ENCODE measurements at places on chromosomes 16 and 17.

- DNase-seq, result no peak
These were observed 28.2 kb downstream of the ZNF652 start for GRCh38 chr17:49333804-49334203.

DNA sequence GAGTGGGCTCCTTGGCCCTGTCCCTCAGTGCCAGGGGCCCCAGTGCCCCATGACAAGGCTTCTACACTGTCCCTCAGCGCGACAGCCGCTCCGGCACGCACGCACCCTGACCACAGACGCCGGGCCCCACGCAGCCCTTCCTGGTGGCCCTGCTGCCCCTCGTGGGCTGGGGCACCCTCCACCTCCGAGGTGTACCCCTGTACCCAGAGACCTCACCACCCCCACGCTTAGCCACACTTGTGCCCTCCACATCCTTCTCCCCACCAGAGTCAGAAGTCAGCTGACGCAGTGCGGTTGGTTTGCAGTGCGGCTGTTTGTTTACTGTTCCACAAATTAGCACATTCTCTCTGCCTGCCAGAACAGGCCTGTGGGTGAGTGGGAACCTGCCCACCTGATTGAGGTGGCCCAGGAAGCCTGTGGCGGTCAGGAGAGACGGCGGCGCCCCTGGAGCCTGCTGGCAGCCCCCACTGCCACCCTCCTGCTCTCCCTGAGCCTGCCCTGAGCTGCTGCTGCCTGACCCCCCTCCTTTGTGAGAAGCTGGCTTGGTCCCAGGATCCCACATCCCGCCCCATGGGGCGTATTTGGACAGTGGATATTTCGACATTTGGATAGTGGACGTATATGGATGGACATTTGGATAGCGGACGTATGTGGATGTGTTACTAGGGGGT lies 38.0 kb upstream of the CDH15 start:
- no peak for DNase-seq

GRCh38 chr17:29357821-29358232 lies 32.3 kb upstream of the TAOK1 start:
- no peak for DNase-seq

DNA sequence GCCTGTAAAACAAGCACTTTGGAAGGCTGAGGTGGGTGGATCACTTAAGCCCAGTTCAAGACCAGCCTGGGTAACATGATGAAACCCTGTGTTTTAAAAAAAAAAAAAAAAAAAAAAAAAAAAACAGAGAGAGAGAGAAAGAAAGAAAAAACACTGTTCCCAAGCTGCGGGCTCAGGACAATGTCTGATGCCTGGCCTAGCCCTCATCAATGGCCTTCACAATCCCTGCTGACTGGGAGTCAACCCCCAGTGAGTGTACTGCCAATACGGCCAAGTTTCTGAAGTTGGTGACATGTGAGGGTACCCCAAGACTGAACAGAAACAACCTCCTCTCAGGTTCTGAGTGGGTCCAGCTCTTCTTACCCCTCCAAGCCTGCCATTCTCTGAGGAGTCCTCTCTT lies 116.5 kb downstream of the ZNF778 start:
- no peak for DNase-seq

DNA sequence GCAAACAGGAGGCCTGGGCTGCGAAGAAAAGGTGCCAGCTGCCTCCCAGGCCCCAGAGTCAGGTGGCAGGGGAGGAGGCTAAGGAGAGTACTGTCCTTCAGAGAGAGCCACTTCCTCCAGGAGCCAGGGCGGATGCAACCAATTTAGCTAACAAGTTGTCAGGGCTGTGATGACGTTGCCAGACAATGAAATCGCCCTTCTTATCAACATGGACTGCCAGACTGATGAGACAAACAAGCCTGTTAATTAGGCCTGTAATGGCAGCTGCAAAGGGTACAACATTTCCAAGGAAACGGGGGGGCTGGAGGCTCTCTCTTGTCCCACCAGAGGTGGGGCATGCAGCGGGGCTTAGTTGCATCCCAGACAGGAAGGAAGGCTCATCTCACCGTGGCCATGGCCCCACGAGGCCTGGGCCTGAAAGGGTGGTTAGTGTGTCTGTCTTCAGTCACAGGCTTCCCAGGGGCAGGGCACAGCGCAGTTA lies 111.8 kb downstream of the SDK2 start:
- DNase-seq, result no peak

GRCh38 chr16:61374071-61374470 lies 662.2 kb downstream of the CDH8 start:
- DNase-seq, result no peak

DNA sequence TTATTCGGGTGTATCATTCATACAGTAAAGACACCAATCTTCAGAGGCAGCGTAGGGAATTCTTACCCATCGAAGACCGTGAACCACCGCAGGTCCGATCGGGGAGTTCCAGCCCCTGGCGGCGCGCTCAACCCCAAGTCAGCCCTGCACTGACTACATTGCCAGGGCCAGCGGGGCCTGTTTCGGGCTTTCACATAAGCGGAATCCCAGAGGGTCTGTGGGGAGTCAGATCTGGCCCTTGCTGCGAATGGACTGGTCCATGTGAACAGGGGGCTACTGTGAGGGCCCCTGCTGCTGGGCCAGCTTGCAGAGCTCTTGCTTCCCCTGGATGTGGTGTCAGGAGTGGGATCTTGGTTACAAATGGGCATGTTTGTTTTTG lies 7.6 kb downstream of the PDE6G start:
- peak; percentile 17 for DNase-seq

DNA sequence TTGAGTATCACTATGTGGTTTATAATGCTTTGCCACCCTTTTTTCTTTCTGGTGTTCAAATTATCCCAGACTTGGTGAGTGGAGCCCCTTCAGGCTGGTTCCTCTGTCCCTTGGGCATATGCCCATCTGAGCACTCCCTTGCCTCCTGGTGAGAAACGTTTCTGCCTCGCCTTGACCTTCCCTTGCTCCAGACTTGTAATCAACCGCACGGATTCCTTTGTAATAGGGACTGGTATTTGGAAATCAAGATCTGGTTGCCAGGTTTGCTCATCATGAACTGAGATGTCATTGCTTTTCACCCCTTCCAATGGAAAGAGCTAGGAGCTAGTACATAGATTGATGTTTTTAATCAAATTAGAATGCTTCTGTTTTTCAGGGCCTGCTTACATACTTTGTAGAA lies 43.7 kb downstream of the SEC14L1 start:
- no peak for DNase-seq
